NCI-H446 (cell line): ENCODE measurements at places on chromosomes 7 and 10.
A peak's percentile ranks its signal among the peaks of the same experiment; 100 is the strongest.

DNA sequence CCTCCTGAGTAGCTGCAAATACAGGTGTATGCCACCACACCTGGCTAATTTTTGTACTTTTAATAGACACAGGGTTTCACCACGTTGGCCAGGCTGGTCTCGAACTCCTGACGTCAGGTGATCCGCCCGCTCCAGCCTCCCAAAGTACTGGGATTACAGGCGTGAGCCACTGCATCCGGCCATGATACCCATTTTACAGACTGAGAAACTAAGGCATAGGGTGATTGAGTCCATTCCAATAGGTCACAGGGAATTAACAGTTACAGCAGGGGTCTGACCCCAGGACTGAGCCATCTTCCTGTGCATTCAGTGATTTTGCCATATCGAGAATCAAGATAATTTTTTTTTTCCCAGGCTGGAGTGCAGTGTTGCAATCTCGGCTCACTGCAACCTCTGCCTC is 12.3 kb upstream of the CTBP2 start:
- no peak for DNase-seq

GRCh38 chr7:94161476-94161875 is 157.3 kb upstream of the BET1 start:
- no peak for DNase-seq

DNA sequence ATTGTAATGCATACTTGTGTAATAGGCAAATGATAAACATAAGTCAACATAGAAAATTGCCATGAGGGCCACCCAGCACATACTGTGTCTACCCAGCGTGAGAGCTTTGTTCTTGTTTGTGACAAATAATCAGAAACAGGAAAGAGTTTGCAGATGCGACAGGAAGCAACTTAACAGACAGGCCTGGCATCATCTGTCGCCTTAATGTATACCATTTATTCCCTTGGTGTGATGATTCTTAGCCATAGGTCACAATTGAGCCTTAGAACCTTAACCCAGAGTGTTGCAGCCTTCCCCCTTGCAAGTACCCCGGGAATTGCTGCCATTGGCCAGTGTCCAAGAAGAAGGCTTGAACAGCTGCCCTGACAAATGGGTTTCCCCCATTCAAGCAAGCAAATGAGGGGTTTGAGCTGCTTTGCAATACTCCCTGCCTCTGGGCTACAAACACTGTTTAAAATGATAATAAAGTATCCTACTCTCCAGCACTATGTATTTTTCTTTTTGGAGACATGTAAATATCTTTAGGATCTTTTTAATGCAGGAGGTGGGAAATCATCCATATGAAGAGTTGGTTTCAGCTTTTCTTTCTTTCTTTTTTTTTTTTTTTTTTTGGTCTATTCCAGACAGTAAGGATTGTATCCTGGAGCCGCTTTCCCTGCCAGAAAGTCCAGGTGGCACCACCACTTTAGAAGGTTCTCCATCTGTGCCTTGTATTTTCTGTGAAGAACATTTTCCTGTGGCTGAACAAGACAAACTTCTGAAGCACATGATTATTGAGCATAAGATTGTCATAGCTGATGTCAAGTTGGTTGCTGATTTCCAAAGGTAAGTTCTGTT is 80.0 kb downstream of the ZNF277 start:
- peak; percentile 75 for DNase-seq

DNA sequence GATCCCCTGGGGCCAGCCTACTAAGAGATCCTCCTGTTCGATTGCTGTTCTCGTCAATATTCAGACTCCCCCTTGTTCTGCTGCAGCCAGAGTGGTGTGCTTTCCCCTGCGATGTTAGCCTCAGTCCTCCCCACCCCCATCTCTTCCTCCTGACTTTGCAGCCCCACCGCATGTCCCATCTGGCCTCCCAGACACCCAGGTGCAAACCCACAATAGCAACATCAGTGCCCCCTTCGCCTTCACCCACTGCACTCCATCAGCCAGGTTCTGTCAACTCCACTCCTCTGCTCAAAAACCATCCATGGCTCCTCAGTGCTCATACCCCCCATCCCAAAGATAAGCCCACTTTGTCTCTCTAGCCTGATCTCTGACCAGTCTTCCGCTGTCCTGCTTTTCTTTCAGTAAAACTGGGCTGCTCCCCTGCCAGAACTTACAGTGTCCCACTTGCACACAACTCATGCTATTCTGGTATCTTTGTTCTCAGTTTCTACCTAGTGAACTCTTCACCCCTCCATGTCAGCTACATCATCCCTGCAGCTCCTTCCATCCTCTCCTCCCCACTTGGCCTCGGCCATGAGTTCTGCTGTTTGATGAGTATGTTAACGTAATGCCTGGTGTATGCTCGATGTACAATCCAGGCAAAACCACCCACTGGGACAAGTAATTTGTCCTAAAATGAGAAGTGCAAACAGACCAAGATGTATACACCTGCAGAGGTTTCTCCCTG is 26.6 kb downstream of the COL13A1 start:
- DNase-seq, result no peak

GRCh38 chr7:106986450-106986977 is 58.0 kb upstream of the PRKAR2B start:
- no peak for DNase-seq

DNA sequence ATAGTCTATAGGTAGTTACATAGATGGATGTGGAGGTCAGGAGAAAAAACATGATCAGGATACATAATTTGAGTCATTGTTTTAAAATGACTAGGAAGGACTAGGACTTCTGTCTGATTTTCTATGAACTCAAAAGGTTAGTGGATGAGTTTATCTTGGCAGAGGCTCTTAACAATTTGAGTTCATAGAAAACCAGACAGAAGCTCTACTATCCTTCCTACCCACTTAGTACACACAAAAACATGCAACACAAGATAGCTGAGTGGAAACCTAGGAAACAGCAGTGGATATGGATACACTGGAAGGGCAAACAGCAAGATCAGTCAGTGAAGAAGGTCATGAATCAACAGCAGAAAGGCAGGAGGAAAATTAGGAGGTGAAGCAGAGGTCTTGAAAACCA is 84.6 kb downstream of the VPS50 start:
- DNase-seq, result no peak

DNA sequence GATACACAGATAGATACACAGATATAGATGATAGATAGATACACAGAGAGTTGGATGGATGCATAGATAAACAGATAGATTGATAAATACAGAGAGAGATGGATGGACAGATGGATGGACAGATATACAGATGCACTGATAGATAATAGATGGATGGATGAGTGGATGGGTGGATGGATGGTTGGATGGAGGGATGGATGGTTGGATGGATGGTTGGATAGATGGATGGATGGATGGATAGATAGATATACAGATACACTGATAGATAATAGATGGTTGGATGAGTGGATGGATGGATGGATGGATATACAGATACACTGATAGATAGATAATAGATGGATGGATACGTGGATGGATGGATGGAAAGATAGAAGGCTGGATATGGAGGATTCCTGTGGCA is 290.0 kb upstream of the SHH start:
- no peak for DNase-seq

DNA sequence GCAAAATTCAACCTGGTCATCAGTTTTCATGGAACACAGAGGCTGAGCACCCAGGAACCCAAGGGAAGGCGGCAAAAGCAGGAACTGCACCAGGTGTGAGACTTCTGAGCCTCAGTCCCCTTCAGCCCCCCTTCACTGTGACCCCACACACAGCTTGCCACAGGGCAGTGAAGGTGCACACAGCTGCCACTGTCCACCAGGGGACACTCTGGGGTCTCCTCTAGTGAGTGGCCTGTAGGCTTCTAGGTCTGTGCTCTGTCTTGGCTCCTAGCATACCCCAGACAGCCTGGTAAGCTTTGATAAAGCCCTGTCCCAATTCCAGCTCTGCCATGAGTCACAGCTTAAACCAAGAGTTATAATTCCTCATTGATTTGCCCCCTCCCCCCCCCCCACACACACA is 12.1 kb downstream of the KCNH2 start:
- DNase-seq, result no peak

GRCh38 chr10:97759946-97760345 is 11.9 kb downstream of the SFRP5 start:
- no peak for DNase-seq

DNA sequence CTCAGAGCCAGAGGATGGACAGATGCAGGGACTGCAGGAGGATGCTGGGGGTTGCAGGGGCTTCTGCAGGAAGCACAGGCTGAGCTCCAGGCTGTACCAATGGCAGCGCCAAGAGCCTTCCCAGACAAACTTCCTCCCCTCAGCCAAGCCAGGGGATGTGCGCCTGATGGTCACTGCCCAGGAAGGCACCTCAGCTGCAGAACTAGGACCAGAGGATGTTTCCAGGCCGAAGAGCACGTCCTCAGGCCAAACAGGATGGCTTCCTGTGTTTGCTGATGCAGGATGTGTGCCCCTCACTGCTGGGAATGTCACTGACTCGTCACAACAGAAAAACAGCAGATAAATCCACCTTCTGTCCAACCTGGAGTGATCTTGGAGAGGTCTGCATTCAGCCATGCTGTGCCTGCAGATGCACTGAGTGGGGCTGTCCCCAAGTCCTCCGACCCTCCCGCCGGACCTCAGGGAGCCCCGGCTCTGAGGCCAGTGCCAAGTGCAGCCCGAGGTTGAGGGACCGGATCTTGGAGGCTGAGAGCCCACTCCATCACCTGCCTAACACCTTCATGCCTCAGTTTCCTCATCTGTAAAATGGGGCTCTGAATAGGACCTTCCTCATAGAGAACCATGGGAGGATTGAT is 152.5 kb upstream of the CHST15 start:
- DNase-seq, result no peak

- DNase-seq, result no peak
These were observed 247.0 kb downstream of the SEMA3D start for GRCh38 chr7:84939888-84940287.

- peak; percentile 8 for DNase-seq
These were observed 70.0 kb upstream of the FAM13C start for GRCh38 chr10:59432207-59432900.

DNA sequence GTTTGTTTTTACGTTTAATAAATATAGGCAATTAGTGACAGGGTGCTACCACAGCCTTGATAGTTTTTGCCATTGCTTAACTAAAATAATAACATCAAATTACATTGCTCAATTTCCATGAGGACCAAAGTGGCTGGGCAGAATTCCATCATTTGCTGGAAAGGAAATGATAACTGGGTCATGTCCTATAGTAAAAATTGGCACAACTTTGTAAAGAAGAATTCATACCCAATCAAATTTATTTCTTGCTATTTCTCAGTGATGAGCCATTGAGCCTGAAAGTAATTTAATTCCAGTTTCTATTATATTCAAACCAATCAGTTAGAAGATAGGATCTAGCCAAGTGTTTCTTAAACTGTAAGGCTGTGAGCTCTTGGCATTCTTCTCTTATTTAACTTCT is 102.2 kb upstream of the CTTNBP2 start:
- no peak for DNase-seq

DNA sequence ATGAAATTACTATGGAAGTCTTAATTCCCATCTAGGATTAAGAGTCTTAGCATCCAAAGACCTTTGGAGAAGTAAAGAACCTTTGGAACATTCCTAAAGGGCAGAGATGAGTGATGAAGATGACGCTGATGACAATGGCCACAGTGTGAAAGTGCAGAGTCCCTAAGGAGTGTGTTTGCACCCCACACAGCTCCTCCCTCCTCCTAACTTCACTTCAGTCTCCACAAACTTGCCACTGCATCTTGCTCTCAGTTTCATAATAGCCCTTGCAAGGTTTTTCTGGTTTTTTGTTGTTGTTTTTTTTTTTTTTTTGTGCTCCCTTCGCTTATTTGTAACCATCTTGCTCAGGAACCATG is 117.5 kb upstream of the ANLN start:
- DNase-seq, result no peak

GRCh38 chr10:16689227-16689626 is 128.0 kb downstream of the RSU1 start:
- no peak for DNase-seq

DNA sequence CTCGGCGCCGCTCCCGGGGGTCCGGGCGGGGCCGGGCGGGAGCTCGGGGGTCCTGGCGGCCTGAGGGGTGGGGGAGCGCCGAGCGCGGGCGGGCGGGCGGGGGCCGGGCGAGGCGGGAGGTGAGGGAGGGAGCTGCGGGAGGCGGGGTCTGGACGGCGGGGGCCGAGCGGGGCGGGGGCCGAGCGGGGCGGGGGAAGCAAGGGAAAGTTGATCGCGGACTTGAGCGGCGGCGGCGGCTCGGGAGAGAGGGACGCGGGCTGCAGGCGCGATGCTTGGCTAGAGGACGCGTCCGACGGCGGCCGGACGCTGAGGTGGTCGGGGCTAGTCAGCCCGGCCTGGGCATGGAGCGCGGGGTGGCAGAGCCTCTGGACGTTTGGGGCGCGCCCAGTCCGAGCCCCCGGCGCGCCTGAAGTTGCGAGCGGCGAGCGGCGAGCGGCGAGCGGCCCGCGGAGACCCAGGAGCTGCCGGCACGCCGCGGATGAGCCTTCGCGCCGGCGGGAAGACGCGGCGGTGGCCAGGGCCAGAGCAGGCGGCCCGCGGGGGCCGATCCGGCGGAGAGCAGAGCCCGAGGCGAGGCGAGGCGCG is at the start of gene CDH23:
Gene CDH23 (plus strand): TSS at position 210 of the 585 bp plus-strand sequence. CDS start 42,912 bp downstream, outside the sequence.
- peak; percentile 10 for DNase-seq

- no peak for DNase-seq
These were observed 32.6 kb upstream of the IL15RA start for GRCh38 chr10:6009961-6010360.

GRCh38 chr10:112782200-112782907 is 167.7 kb upstream of the TCF7L2 start:
- DNase-seq, result no peak

- DNase-seq, result no peak
These were observed 3.5 kb downstream of the ZP3 start for GRCh38 chr7:76428149-76428823.

- no peak for DNase-seq
These were observed 10.8 kb upstream of the SEMA3C start for GRCh38 chr7:80929619-80930018.

DNA sequence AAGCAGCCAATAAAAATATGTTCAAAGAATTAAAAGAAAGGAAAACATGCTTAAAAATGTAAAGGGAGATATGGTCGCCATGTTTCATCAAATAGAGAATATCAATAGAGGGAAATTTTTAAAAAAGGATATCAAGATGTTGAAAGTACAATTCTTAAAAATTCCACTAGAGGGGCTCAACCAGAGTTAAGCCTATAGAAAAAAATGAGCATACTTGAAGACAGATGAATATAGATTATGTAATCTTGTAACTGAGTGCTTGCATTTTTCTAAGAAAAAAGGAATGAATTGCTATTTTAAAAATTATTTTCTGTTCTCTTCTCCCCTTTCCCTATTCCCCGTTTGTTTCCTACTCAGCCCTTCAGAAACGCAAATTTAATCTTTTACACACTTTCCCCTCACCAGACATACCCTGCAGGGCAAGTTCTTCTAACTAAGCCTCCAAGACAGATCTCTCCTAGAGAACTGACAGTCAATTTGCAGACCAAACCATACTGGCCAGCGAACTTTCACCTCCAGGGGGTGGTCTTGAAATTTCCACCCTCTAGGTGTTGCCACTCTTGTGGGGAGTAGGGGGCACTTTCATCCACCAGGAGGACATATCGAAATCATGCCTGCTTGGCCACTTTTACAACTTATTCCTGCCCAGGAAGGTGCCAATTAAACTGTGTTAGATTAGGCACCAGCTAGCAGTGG is 67.7 kb downstream of the NSUN6 start:
- DNase-seq, result no peak
